ENCODE measurements at places on chromosomes 1 and 21. TPM values are rescaled to one million over a fixed set of nuclear protein-coding genes. Genes with fewer than 3 reads are reported as not detected.

DNA sequence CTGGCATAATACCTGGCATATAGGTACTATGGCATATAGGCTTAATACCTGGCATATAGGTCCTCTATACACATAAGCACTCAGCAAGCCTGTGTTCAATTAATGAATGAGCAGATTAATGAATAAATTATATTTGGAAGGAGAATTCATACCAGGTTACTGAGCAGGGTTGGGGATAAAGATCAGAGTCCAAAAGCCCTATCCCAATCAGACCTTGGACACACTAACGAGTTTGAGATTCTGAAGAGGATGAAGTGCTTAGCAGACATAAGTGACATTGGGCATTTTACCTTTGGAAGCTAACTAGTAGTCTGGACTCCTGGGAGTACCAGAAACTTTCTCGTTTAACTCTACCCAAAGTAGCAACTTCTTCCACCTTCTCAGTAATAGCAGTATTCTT, 63.3 kb upstream of the ARHGAP29 start:
- DNase-seq: no peak

- no peak for DNase-seq
Observed at GRCh38 chr1:66446261-66447001, 87.5 kb upstream of the SGIP1 start.

DNA sequence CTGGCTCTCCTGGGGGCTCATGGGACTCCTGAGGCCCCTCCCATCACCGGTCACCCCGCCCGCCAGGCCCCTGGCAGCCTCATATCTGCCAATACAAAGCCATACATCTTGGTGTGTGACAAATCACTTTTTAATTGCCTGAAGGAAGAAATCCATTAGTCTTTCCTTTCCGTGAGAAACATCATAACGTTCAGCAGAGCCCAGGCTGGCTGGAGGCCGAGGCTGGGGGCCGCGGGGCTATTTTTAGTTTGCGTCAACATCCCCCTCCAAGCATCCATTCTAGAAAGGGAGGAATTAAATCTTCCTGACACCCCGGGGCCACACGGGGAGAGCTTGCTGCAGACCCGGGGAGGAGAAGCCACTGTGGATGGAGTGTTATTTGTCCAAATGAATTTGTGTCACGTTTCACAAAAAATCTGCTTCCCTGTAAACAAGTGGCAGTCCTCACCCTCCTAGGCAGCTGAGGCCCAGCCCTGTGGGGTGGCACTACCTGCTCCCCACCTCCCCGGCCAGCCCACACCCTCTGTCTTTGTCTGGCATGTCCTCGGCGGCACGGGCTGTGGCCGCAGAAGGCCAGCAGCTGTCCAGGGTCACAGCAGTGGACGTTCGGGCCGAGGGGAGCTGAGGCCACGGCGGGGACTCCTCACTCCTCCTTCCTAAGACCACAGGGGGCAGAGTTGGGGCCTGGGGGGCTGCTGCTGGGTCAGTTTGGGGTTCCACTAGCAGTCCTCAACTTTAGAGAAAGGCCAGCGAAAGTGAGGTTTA, 236.9 kb upstream of the VAMP3 start:
- no peak for DNase-seq

- DNase-seq: no peak
Observed at GRCh38 chr1:201827321-201828216, 1.4 kb upstream of the IPO9 start.

DNA sequence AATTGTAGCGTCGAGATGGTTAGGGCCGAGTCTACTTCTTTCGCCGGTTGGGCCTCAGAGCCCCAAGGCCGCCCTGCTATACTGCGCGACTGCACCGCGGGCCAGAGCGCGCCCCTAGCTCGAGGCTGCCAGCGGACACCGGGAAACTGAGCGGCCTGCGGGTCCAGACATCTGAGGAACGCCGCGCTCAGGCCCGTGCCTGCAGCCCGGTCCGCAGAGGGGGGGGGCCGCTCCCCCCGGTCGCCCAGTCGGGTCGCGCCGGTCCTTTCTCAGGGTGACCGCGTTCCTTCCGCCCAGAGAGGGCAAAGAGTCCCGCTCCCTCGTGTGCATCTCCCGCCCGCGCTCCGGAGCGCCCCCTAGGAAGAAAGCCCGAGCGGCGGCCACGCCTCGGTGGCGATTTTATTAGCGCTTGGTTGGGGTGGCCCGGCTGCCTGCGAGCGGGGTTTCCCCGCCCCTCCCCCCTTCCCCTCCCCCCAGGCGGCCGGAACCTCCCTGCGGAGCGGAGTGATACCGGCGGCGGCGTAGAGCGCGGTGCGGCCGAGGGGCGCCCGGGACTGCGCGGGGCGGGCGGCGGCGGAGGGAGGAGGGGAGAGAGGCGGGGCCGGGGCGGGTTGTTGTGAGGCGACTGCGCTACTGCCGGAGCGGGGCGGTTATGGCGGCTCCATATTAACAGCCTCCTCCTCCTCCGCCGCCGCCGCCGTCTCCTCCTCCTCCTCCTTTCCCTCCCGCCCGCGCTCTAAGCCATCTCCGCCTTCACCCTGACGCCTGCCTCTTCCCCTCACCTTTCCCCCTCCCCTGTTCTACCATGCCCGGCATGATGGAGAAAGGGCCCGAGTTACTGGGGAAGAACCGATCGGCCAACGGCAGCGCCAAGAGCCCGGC, at the start of gene RCOR3:
Gene RCOR3, plus strand, starts transcription at position 611 of the 882 bp plus-strand sequence. Its CDS starts 195 bp downstream, at position 806.
- DNase-seq: peak; percentile 92

GRCh38 chr1:112935461-112936111, 20.4 kb downstream of the SLC16A1 start:
- DNase-seq: no peak

GRCh38 chr1:197101978-197102377, 34.9 kb upstream of the F13B start:
- DNase-seq: no peak

- peak; percentile 44 for DNase-seq
Observed at GRCh38 chr1:41242342-41243078, 404 bp upstream of the SCMH1 start.

DNA sequence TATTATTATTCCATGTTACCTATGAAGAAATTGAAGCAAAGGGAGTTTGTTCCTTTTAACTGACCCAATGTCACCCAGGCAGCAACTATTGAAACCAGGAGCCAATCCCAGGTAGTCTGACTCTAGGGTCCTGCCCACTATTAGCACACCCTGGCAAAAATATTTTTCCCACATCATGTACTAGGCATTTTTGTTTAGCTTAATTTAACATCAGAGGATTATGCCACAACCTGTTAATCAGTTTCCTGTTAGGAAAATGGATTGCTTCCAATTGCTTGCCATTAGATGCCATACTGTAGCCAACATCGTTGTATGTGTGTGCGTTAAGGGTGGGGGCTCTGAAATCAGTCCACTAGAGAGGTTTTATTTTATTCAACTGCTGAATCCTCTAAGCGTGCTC, 281.1 kb downstream of the DNM3 start:
- no peak for DNase-seq

GRCh38 chr1:178039891-178040290, 54.0 kb upstream of the RASAL2 start:
- no peak for DNase-seq

- no peak for DNase-seq
Observed at GRCh38 chr1:204355913-204356312, 3.8 kb downstream of the PLEKHA6 start.

DNA sequence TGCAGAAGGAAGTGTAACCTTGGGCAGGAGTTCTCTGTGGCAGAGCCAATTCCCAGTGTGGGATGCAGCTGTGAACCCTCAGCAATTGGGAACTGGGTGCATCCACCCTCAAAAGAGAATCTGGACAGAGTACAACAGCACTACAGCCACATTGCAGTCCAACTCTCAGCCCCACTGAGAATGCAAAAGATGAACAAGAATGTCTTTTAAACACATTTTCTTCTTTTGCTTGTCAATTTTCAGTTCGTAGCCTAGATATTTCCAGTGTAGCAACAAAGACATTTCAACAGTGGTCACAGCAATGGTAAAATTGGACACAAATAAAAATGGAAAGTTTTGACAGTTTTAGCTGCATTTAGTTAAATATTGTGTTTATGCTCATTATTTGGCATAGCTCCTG, 114.0 kb upstream of the APP start:
- no peak for DNase-seq

DNA sequence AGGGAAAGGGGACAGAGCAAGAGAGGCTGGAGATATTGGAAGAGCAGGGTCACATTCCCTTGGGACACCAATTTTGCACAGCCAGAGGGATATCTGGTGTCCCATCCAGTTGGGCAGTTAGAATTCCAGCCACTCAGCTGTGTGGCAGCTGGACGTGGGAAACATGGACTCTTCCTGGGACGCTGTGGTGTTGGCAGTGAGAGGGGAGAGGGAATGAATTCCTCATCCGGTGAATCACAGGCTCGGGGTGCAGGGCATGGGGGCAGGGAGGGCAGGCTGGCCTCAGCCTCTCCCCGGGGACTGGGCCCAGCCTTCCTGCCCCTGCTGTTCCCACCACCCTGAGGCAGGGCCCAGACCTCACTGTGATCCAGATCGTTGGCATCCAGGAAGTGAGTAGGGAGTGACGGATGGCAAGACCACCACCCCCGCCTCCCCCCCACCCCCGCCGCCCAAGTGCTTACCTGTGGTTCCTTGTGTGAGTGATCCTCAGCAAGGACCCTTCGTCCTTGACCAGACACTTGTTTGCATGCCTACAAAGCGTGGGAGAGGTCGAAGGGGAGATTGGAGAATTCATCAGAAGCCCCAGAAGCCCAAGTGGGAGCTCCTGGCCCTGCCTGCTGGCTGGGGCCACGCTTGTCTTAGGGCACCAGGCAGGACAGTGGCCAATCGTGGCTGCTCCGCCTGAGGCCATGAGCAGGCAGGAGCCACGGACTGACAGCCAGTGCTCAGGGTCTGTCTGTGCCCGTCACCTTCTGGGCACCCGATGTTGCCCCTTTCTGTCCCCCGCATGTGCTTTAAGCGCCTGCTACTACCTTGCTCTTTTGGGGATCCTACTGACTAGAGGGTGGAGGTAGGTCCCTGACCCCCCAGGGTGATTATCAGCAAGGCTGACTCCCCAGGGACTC, 8.7 kb downstream of the WNT3A start:
- peak; percentile 19 for DNase-seq

GRCh38 chr21:40829308-40829707, 17.6 kb downstream of the DSCAM start:
- DNase-seq: no peak

GRCh38 chr1:151898519-151898991, 10.8 kb downstream of the THEM4 start:
- no peak for DNase-seq

- no peak for DNase-seq
Observed at GRCh38 chr1:5921671-5922070, 70.6 kb downstream of the NPHP4 start.

- DNase-seq: no peak
Observed at GRCh38 chr1:21168444-21168843, 8.3 kb downstream of the EIF4G3 start.

GRCh38 chr21:28257276-28257675, 735.4 kb downstream of the LTN1 start:
- DNase-seq: no peak

DNA sequence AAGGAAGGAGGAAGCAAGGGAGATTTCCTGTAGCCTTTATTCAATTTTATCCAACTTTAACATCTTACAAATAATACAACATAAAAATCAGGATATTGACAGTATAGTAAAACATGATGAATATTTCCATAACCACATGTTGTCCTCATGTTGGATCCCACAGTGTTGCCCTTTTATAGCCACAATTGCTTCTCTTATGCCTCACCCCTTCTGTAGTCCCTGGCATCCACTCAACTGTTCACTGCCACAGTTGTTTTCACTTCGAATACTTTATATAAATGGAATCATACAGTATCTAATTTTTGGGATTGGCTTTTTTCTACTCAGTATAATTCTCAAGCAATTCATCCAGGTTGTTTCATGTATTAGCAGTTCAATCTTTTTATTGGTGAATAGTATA, 44.8 kb downstream of the SRSF11 start:
- DNase-seq: no peak

DNA sequence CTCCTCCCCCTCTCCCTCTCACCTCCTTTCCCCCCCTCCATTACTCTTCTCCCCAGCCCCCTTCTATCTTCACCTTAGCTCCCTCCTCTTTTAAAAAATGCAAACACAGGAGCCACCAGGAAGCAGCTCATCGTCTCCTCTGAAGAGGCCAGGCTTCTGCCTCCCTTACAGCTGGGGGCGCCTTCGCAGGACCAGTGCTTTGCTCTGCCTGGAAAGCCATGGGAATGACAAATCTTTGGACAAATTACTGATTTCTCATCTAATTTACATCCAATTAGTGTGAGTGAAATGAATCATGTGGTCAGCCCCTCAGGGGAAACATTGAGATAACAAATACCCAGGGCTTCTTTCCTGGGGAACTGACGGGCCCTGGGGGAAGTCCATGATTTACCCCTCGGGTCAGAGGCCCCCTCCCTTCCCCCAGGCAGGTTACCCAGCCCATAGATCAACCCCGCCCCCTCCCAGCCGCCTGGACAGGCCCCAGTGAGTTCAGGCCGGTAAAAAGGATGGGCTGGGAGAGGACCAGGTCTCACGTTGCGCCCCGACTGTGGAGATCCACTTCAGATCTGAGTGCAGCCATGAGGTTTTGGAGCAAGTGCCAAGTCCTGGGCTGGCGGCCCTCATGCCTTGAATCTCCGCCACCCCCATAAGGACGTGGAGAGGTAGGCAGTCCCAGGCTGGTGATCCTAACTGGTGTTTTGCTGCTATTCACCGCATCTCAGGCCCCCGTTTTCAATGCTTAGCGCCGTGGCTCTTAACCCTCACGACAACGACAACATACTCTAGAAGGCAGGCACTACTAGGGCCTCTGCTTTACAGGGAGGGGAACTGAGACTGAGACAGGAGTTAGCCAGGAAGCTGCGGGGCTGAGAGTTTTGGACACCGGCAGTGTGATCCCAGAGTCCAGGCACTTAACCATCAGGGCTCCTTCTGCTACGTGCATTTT, 300.8 kb downstream of the RRAGC start:
- DNase-seq: no peak

- DNase-seq: no peak
Observed at GRCh38 chr1:112397841-112398240, 1.8 kb downstream of the CTTNBP2NL start.

DNA sequence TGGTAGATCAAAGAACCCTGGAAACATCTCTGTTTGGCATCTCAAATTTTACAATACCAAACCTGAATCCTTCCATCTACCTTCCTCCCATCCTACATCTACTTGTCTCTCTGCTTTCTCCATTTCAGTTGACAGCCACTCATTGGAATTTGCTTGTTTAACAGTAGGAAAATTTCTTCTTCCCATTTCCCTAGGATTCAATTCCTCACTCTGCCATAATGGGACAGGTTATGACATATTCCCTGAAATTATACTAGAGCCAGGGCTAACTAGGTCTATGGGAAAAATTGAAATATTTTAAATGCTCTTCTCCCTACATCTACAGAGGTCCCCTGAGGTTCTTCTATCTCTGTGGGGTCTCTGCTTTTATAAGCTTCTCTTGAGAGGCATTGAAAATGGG, 257.7 kb downstream of the KCNH1 start:
- DNase-seq: no peak

GRCh38 chr1:162485236-162485635, 12.4 kb upstream of the UHMK1 start:
- no peak for DNase-seq

The RPTN gene
- not detected for total RNA-seq

The SH3BGRL3 gene
- total RNA-seq: 37.4 TPM

The USP25 gene
- total RNA-seq: 88.1 TPM

The OR2T12 gene
- not detected for total RNA-seq

The PHC2 gene
- total RNA-seq: 99.7 TPM

The GPX7 gene
- total RNA-seq: 62.6 TPM

The CDK18 gene
- total RNA-seq: 28.7 TPM

The FAM163A gene
- 10.1 TPM for total RNA-seq
